ENCODE measurements at places on chromosomes 7 and 10.

GRCh38 chr10:91883549-91884444, 25.5 kb downstream of the FGFBP3 start:
- DNase-seq, result peak; percentile 37

DNA sequence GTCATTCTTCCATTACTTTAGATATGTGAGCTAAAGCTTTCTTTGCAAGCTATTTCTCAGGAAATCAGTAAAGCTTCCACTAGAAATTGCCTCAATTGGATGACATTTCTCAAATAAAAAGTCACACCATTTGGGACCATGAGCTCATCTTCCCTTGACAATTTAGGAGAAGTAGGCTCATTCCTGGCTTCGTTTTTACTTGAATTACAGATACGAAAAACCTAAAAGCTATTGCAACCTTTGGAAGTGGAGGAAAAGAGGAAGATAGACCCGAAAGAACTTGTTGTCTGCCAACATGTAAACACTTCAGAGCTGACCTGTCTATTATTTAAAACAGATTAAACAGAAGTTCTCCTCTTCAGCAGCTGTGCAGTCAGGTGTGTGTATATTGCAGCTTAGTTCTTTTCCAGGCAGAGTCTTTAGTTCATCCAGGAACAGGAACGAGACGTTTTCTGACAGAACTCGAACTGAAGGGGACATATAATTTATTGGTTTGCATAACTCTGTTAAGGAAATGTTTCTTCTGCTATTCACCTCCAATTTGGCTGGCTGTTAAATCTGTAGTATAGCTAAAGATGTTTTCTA, 43.1 kb upstream of the ST8SIA6 start:
- no peak for DNase-seq

DNA sequence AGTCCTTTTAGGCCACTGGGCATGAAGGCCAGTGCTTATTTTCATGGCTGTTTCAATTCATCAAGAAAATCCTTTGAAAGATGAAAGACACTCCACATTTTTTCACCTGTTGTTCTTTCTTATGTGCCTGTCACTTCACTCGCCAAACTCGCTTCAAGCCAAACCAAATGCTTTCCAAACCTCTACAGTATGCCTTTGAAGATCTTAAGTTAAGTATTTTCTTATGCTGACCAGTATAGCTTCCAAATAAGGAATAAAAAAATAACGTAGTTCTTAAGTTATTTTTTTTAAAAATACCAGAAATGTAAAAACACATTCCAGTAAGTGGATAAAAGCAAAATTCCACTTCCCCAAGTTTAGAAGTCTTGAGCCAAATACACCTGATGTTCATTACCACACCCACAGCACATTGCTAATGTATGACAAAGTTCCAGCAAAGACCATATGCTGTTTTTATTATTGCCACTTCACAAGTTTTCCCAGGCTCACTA, 186.1 kb downstream of the MTERF1 start:
- DNase-seq, result no peak

- DNase-seq, result no peak
Measured at GRCh38 chr7:50085344-50085743, 7.7 kb downstream of the ZPBP start.

DNA sequence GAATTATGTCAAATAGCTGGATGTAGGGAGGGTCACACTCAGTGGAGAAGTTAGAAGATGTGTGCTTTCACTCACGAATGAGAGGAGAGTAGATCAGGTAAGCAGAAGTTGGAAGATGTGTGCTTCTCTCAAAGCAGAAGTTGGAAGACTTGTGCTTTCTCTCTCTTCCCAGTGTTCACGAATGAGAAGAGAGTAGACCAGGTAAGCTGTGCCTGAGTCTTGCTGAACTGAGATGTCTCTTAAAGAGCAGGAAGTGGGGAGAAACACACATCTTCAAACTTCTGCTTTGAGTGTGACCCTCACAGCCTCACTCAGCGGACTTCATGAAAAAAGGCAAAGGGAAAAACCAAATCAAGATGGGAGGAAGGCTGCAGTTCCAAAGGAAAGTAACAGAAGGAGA, 7.0 kb upstream of the TMEM243 start:
- DNase-seq, result no peak

GRCh38 chr10:22682237-22683139, 31.9 kb downstream of the PIP4K2A start:
- DNase-seq, result no peak

- peak; percentile 93 for DNase-seq
Measured at GRCh38 chr10:119940487-119940886, 48.0 kb downstream of the SEC23IP start.

GRCh38 chr10:110802090-110802489, 69.6 kb upstream of the PDCD4 start:
- no peak for DNase-seq

- DNase-seq, result no peak
Measured at GRCh38 chr7:21966271-21966670, 20.6 kb upstream of the CDCA7L start.

- no peak for DNase-seq
Measured at GRCh38 chr7:83921271-83921940, 272.5 kb upstream of the SEMA3E start.

- no peak for DNase-seq
Measured at GRCh38 chr7:129862682-129863081, 90.1 kb downstream of the UBE2H start.

GRCh38 chr10:87541114-87541513, 36.4 kb downstream of the MINPP1 start:
- peak; percentile 28 for DNase-seq

- no peak for DNase-seq
Measured at GRCh38 chr10:66505003-66505657, 420.7 kb upstream of the LRRTM3 start.

DNA sequence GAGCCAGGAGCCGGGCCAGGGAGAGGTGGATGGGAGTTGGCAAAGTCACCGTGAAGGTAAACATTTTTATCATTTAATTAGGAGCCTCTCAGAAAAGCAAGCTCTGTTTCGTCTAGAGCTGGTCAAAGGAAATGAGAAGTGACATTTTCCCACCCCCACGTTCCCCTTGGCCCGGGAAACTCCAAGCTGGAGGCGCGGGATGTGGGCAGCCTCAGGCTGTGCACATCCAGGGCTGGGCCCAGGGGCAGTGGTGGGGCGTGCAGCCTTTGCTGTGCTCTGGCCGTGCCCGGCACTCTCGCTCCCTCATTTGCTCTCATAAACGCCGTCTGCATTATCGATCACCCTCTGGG, 135.6 kb upstream of the RET start:
- no peak for DNase-seq

DNA sequence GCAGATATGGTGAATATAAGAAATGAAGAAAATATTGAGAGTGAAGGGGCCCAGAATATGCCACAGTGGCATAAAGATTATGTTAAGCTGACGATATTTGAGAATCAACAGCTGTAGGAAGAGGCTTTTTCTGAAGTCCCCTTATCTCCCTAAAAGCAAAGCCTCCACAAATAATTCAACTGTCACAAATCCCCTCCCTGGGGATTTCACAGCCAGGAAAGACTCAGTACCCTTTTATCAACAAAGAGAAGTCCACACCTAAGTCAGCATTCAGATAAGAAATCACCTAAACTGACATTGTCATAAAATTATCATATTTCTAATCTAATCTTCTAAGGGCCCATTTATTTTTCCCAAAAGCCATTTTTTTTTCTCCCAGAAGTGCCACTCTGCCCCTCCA, 284.9 kb upstream of the VWC2 start:
- no peak for DNase-seq

DNA sequence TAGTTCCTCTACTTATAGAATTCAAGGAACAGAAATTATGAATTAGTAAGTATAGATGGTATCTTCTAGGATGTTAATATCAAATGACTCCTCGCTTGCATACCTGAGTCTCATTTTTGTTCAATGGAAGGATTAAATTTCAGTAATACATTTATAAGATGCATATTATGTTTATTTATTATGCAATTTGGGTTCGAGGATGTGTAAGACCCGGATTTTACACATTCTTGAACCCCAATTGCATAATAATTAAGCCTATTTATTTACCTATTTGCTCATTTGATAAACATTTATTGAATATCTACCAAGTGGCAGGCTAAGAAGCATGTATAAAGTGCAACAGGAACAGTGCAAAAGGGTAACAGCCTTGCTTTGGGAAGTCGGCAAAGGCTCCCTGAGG, 52.6 kb downstream of the ICA1 start:
- DNase-seq, result no peak

GRCh38 chr7:66930341-66930740, 9.3 kb downstream of the TMEM248 start:
- no peak for DNase-seq

DNA sequence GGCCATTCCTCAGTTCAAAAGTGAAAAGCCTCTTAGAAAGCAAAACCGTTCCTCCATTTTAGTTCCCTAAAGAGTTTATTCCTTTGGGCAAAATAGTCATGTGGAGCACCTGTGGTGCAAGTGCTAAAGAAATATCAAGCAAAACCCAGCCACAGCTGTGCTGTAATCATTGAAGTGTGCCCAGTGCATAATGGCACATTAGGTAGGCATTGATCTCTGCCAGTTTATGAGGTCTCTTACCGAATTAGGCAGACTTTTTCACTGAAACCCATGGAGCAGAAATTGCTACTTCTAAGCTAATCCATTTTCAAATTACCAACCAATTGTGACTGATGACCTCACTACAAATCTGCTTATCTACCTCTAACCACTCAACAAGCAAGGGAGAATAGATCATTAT, 97.2 kb upstream of the SEMA3A start:
- DNase-seq, result no peak

DNA sequence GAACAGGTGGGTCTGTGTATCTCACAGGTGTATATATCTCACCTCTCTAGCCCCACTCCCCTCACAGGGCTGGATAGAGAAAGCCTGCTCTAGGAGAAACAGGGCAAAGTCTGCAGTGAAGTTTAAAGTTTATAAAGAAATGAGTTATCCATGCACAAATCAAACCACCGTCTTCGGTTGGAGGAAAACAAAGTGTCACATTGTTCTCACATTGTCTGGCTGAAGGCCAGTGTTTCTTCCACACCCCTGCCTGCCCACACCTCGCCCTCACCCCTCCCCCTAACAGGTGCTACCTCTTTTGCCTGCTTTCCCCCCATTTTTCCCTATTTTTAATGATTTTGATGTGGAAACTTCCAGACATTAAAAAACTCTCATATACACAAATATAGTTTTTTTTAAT, 25.8 kb downstream of the AQP1 start:
- no peak for DNase-seq

GRCh38 chr7:129252128-129252527, 27.3 kb downstream of the AHCYL2 start:
- no peak for DNase-seq

DNA sequence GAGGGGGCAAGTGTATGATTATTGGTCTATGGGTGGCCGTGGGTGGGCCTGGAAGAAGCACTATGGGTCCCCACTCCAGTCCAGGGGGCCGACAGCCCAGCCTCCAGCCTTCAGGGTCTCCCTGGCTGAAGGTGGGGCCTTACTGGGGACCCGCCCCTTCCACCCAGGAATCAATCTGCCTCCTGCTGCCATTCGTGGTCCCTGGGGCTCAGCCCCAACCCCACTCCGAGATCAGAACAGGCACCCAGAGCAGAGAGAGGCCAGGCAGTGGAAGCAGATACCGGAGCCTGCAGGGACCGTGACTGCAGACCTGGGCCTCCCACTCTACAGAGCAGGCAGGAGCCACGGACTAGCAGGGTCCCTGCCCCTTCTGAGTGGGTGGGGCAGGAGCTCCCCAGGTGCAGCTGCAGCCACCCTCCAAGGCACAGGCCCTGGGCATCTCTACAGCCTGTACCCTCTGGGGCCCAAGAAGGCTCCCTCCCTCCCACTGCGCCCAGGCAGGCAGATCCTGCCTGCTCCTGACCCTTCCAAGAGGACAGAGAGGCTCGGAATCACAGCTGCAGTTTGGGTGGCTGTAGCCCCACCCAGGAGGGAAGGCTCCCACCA, 13.6 kb upstream of the FOXL3 start:
- DNase-seq, result no peak

GRCh38 chr7:35454575-35455385, 200.9 kb upstream of the TBX20 start:
- no peak for DNase-seq

DNA sequence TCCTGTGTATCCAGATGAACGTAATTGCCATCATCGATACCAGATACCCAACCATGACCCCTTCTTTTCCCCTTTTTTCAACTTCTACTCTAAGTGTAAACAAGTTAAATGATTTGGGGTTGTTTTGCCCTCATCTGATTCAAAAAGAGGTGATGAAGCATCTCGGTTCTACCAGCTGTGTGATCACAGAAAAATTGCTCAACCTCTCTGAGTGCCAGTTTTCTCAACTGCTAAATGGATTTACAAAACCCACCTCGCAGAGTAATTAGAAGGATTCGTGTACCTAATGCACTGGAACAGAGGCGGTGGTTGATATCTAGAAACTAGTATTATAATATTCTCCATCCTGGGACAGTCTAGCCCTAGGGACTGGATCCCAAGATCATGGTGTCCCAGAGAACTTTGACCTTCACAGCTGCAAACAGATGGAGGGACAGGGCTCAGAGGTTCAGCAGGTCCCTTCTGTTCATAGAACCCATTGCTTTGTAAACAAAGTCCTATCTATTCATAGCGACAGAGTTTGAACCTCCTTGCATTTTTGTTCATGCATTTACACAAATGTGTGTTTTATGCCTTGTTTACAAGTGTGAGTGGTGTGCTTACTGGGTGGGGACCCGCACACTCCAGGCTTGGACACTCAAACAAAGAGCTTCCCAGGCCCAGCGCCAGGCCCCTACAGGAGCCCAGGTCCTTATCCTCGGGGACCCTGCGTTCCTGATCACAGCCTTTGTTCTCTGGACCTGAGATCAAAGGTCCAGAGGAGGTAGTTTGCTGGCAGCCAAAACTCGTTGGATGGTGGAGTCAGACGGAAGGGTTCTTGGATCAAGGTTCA, 46.4 kb downstream of the CALML3 start:
- no peak for DNase-seq

- no peak for DNase-seq
Measured at GRCh38 chr7:28725911-28726310, 232.2 kb downstream of the TRIL start.

GRCh38 chr10:28769091-28769604, 91.8 kb downstream of the BAMBI start:
- no peak for DNase-seq

GRCh38 chr10:66455304-66455703, 470.5 kb upstream of the LRRTM3 start:
- no peak for DNase-seq

DNA sequence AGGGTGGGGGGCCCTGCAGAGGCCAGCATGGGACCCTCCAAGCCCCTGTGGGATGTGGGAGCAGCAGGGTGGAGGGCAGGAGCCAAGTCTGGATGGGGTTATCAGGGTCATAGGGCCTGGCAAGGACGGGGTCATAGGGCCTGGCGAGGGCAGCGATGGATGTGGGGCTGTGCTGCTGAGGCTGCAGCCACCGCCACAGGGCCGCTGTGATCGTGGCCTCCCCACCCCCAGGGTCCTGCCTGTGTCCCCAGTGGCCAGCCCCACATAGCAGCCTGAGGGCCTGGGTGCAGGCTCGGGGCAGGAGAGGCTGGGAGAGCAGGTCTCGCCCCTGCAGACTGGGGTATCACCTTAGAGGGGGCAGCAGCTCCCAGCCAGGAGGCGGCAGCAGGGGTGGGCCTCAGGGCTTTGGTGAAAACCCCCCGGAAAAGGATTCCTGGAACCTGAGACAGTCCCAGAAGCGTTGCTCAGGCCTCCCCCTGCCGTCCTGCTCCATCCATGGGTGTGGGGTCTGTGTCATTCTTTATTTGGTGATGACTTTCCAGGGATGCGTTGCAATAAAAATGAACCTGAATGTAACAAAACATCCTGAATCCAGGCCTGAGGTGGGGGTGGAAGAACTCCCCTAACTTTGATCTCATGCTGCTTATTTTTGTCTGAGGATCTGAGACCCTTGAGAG, 107.3 kb upstream of the SHH start:
- no peak for DNase-seq

All from dermis microvascular lymphatic vessel endothelial cell (primary cell).